NCI-H1930 (cell line): ENCODE measurements at places on chromosomes 2 and 18.

DNA sequence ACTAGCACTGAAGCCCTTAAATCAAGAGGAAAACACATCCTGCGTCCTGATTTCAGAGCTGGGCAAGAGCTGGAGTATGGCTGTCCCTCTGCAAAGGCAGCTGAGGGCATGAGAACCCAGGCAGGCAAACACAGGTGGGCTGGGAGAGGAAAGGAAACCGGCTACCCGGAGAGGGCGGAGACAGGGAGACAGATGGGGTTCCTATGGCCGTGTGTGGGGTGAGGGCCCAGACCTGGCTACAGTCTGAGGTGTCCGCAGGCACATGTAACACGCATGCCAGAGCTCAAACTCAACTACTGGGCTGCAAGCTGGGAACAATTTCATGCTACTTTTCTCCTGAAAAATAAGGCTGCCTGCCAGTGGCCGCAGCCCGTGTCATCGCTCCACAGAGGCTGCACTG, 2.7 kb downstream of the COPS9 start:
- no peak for DNase-seq

DNA sequence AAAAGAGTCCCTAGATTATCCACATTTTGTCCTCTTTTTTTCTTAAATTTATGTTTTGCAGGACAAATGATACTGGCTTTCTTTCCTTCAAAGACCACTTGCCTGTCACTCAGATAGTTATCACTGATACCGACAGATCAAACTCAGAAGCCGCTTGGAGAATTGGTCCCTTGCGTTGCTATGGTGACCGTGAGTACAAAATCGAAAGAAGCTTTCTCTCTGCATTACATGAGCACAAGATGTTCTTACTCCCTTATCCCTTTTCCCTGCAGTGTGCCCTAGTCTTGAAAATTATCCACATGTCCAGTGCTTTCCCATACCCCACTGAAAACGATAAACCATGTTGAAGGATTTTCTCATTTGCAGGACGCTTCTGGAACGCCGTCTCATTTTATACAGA, 738.5 kb downstream of the CNTNAP5 start:
- DNase-seq, result no peak

GRCh38 chr2:105415007-105415406, 16.2 kb upstream of the FHL2 start:
- DNase-seq, result no peak

- DNase-seq, result no peak
These were observed 66.5 kb downstream of the DTNB start for GRCh38 chr2:25606892-25607291.

GRCh38 chr2:66084948-66085590, 349.9 kb upstream of the MEIS1 start:
- DNase-seq, result no peak

GRCh38 chr2:217837530-217837929, 165.3 kb downstream of the TNS1 start:
- no peak for DNase-seq

GRCh38 chr2:166344286-166345113, 31.2 kb downstream of the SCN9A start:
- peak; percentile 51 for DNase-seq

GRCh38 chr2:74690571-74690970, 36.5 kb downstream of the SEMA4F start:
- DNase-seq, result no peak

DNA sequence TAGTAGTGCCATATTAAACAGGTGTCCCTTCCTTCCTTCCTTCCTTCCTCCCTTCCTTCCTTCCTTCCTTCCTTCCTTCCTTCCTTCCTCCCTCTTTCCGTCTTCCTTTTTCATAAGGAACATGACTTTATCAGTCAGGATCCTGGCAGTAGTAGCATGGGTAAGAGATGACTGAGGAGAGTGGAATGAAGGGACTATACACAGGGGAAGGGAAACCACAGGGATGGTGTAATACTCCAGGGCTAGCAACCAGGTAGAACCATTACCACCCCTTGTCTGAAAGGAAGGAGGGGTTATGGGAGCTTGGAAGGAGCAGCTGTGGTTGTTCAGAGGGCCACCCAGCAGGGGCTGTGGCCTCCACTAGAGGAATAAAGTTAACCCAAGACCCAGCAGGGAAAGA, 23.2 kb upstream of the KDM3A start:
- DNase-seq, result no peak

- peak; percentile 70 for DNase-seq
These were observed at the start of gene MRPS5 for GRCh38 chr2:95121407-95122196. Gene MRPS5, minus strand, starts transcription at chr2:95121808. Its CDS starts 17 bp downstream, at chr2:95121791.

DNA sequence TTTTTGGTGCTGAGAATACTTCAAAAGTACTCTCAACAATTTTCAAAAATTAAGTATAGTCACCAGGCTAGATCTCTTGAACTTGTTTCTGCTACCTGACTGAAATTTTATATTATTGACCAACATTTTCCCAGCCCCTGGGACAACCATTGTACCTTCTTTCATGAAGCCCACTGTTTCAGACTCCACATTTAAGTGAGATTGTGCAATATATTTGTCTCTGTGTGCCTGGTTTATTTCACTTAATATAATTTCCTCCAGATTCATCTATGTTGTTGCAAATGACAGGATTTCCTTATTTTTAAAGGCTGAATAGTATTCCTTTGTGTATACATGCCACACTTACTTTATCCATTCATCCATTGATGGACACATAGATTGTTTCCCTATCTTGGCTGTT, 354.2 kb upstream of the VRK2 start:
- DNase-seq, result no peak

DNA sequence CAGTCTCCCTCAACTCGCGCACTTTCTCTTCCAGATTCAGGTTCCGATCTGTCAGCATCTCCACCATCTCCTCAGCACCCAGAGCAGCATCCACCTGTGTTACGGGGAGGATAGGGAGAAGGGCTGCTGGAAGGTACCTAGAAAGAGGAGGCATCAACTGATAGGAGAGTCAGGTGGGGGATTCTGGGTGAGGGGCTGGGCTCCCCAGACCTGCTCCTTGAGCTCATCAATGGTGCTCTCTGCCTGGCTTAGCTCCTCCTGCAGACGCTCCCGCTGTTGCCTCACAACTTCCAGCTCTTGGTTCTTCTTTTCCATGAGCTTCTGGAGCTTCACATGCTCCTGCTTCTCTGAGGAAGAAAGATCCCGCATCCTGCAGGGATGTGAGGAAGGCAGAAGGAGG, 10.1 kb downstream of the DCTN1 start:
- no peak for DNase-seq

- no peak for DNase-seq
These were observed 395.6 kb downstream of the ARHGAP15 start for GRCh38 chr2:143524559-143525401.

DNA sequence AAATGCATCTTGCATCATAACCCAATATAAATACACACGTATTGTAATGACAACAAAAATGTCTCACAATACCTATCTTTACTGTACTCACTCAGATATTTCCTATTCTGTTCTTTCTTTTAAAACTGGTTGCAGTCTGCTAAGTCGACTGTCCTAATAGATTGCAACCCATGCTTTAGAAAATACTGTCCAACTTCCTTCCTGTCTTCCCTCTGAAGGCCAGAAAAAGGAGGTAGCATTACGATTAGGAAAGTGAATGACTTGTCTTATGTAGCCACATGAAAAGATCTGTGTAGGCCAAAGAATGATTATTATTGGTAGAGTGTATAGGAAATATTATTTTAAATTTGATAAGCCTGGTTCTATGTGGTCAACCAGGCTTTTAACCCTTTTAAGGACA, 134.1 kb downstream of the FAM210A start:
- DNase-seq, result no peak

DNA sequence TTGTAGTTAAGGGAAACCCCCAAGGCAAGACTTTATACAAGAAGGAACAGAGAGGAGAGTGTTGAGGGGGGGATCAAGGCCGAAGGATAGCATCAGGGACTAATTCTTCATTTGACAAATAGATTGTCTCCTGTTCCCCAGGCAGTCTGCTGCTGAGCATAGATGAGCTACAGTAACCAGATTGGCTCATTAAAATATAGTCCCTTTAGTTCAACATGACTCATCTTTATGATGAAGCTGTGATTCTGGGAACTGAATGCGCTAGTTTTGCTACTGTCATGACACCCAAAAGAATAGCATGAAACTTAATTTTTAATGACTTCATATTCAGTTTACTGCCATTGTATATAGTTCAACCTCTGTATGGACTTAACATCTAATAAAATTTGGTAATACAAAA, 35.5 kb downstream of the TMEFF2 start:
- no peak for DNase-seq

DNA sequence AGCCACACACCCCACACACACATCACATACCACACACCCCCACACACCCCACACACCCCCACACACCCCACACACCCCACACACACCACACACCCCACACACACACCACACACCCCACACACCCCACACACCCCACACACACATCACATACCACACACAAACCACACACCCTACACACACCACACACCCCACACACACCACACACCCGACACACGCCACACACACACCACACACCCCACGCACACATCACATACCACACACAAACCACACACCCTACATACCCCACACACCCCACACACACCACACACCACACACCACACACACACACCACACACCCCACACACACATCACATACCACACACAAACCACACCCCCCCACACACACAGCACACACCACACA, 22.4 kb downstream of the TWIST2 start:
- no peak for DNase-seq

GRCh38 chr18:6607343-6607742, 122.2 kb upstream of the ARHGAP28 start:
- no peak for DNase-seq

- DNase-seq, result no peak
These were observed 20.5 kb upstream of the TET3 start for GRCh38 chr2:73964223-73964622.

- no peak for DNase-seq
These were observed 1.8 kb upstream of the MPV17 start for GRCh38 chr2:27324720-27325119.

GRCh38 chr2:237411683-237412423, 2.1 kb downstream of the COL6A3 start:
- DNase-seq, result no peak

GRCh38 chr2:190467575-190468083, 59.5 kb downstream of the MFSD6 start:
- no peak for DNase-seq

DNA sequence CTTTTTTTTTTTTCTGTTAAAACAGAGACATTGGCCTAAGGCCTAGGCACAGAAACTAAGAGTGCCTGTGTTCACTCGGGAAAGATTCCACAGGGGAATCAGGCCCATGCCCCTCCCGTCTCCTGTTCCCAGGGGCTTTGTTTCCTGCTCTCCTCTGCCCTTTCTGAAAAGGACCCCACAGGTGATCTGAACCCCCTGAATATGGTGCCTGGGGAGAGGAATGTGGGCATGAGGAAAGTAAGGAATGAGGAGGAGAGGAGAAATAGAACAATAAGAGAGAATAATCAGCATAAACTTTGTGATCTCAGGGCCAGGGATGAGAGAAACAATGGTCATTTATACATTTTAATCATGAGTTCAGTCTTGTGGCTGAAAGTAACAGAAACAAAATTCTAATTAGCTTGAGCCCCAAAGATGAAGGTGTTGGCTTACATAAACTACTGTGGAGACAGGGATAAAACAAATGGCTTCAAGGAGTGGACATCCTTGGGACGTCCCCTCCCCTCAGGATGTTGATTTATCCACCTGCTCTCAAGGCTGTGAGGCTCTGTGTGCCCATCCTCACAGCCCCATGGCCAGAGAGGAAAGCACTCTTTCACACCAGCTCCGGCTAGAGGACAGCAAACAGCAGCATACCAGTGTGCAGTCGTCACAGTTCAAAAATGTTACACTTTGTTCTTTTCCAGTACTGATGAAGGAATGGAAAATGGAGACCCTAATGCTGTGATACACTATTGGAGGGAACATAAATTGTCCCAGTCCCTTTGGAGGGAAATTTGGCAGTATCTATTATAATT, 46.4 kb upstream of the MRPL33 start:
- no peak for DNase-seq

DNA sequence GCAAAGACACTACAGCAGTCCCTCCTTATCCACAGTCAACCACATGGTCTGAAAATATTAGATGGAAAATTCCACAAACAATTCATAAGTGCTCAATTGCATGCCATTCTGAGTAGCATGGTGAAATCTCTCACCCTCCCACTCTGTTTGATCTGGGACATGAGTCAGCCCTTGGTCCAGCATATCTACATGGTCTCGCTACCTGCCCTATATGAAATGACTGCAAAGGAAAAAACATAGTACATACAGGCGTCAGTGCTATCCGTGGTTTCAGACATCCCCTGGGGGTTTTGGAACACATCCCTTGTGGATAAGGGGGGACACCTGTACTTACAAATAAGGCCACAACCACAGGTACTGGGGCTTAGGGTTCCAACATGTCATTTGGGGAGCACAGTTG, 73.7 kb downstream of the CABLES1 start:
- DNase-seq, result no peak

DNA sequence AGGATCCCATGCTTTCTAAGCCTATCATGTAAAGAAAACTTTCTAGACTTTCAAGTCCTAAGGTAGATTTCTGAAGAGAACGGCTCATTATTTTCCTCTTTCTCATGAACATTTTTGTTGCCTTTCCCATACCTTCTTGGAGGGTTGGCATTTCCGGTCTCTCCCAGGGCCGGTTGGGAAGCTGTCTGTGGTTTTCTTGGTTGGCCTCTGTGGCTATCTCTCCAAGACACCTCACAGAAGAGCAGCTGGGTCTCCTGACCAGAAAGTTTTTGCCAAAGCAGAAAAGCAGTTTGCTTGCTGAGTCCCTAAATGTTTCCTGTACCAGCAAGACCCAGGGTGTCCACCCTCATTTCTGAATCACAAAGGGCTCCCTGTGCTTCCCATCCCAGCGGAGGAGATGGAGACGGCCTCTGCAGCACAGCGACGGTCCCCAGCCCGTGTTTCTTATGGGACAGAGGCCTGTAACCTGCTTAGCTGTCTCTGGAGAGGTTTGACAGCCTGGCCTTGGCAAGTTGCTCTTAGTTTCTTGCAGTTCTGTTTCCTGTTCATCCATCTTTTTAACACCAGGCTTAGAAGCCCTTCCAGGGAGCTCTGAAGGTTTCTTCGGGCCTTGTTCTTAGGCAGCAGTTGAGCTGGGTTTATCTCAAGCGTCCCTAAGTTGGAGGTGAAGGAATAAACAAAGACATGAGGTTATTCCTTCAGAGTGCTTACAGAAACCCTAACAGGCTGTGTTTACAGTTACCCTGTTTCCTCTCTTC, 39.8 kb downstream of the GREB1 start:
- DNase-seq, result no peak

- peak; percentile 27 for DNase-seq
These were observed 191.0 kb downstream of the GRB14 start for GRCh38 chr2:164430166-164430783.

DNA sequence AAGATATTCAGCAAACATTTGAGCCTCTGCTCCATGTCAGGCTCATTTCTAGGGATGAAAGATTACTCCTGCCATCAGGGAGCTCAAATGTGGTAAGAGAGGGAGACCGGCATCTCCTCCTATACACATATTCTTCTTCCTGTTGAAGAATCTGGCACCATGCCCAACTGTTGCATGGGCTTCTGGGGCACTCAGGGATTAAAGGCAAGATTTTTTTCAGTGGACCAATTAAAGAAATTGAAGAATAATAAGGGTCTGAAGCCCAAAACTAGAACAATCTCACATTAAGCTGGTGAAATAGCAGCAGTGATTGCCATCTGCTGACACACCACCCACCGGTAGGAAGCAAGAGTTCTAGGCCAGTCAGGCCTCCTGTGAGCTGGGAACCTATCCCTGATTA, 145.4 kb upstream of the LYPD6 start:
- DNase-seq, result no peak

GRCh38 chr2:104474716-104475115, 379.2 kb upstream of the POU3F3 start:
- DNase-seq, result no peak

GRCh38 chr2:167212014-167212648, 323.9 kb downstream of the XIRP2 start:
- peak; percentile 2 for DNase-seq
